Globus pallidus (tissue), 1 donor: ENCODE measurements at places on chromosomes 2 and 18.

- DNase-seq, result no peak
Measured at GRCh38 chr2:210315015-210315788, at the start of gene MYL1. Gene MYL1, minus strand, starts transcription at chr2:210315174. Its CDS starts 132 bp downstream, at chr2:210315042.

- no peak for DNase-seq
Measured at GRCh38 chr18:30093376-30093775, 949.2 kb downstream of the DSC3 start.

DNA sequence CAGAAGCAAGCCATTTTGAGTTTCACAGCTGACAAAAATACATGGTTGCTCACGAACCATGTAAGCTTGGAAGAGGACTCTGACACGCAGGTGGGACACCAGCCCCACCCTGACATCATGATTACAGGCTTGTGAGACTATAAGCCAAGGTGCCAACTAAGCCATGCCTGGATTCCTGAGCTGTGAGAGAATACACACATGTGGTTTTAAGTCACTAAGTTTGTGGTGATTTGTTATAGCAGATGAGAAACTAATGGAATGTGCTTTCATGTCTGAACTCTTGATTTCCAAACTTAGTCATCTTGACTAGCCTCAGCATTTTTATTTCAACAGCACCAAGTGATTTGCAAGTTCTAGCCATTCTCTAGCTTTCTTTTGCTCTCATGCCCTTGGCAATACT lies 676.1 kb upstream of the CELF4 start:
- DNase-seq, result no peak

DNA sequence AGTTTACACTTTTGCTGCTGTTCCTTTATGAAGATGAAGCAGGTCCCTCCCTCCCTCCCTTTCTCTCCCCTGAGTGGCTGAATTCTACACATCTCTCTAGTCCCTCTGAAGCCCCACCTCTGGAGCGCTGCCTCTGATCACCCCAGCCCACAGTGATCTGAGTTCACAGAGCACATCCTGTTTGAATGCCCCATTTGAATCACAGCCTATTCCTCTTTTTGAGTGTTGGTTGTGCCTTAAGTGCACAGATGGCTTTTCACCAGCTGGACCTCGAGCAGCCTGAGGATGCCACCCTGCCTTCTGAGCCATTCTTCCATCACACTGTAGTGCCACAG lies 87.1 kb downstream of the ITGB1BP1 start:
- no peak for DNase-seq

DNA sequence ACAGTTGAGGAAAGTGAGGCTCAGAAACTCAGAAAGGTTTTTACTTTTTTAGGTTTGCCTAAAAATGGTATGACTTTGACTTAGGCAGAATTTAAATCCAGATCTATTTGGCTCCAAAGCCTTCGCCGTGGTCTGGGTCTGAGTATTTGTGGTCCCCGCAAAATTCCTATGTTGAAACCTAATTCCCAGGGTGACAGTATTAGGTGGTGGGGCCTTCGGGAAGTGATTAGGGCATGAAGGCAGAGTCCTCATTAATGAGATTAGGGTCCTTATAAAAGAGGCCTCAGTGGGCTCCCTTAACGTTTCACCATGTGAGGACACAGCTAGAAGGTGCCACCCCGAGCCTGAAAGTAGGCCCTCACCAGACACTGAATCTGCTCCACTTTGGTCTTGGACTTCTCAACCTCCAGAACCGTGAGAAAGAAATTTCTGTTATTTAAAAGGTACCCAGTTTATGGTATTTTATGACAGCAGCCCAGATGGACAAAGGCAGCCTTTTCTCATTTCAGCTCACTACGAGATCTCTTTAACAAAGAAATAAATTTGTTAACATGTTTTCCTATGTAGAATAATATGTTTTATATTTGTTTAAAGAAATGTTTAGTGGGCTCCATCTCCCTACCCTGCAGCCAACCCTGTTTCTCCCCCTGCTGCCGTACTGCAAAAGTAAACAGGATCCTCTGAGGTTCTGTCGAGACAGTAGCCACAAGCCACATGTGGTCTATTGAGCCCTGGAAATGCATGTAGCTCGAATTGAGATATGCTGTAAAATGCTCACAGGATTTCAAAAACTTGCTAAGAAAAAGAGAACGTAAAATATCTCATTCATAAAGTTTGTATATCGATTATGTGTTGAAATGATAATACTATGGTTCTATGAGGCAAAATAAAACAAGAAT lies 80.6 kb downstream of the MOGAT1 start:
- DNase-seq, result no peak
